ENCODE measurements at places on chromosomes 1 and 21.

DNA sequence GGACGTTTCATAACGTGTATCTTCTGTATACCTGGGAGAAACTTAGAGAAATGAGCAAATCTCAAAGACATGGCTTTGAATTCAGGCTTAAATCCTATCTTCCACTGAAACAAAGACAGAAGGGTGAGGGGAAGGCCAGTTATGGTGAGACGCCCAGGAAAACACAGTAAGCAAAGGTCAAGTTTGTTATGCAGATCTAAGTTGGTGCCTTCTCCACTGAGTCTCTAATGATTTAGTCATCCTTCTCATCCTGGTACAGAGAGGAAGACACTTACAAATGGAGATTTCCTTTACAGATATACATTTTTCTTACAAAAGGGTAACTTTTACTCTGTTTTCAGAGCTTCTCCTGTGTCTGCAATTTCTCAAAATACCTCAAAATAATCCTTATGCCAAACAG, 64.4 kb downstream of the MAP3K7CL start:
- DNase-seq: no peak

GRCh38 chr21:44874240-44874496, 678 bp upstream of the PTTG1IP start:
- no peak for DNase-seq

DNA sequence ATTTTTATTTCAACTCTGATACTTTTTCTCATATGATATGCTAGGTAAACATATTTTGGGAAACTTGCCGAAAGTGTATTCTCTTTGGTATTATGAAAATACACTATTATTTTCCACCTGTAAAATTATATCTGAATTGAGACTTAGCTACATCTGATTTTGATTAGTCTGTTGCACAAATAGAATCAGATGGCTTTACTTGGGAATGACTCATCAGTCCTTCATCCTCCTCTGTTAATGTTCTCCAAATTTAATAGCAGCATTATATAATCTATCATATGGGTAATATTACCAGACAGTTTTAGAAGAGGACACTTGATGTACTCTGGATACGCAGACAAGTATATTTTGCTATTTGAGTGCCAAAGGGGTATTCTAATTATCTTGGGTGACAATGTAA, 245.3 kb downstream of the CTH start:
- no peak for DNase-seq

DNA sequence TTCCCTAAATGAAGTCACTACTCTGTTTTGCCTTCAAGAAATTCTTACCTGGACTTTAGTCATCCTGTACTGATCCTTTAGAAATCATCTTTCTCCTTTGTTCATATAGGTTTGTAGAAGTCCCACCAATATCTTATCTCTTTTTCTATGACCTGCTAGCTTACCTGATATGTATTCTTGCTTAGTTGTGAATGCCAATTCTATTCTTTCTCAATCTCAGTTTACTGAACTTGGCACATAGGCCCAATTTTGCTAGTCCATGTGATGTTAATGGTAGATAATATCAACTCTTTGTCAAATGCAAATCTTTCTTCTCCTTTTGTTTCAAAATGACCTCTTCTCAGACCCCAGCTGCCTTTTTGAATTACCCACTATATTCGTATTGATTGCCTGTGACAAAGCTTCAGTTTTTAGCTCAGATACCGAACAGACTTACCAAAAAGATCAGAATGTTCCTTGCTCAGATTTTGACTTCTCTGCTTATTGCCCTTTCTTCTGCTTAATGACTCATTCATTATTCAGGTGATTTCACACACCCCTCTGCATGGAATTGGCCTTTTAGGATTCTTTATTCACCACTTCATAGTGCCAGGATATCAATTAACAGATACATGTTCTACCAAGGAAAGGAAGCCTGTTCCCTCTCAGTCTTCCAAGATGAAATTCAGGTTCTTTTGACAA, 20.6 kb downstream of the IPO9 start:
- DNase-seq: no peak

- DNase-seq: no peak
Observed at GRCh38 chr21:42849759-42850412, 29.5 kb downstream of the WDR4 start.

GRCh38 chr1:39398278-39399021, 93.0 kb upstream of the BMP8A start:
- no peak for DNase-seq

GRCh38 chr1:20184481-20184900, 1.4 kb upstream of the UBXN10 start:
- no peak for DNase-seq

GRCh38 chr1:61441723-61442262, 283.1 kb downstream of the TM2D1 start:
- DNase-seq: no peak

DNA sequence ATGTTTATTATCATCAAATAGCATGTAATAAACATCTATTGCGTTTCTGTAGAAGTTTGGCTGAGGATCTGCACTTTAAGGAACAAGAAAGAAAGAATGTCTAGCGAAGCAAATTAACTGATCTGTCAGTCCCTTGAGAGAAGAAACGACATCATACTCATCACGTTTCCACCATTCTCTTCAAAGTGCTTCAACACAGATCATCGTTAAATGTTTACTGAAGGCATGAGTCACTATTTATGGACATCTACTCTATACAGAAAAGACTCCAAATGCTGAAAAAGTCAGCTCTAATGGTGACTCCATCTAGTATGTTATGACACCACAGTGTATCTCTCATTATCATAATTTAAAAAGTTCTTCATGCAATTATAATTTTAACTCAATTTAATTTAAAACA, 369.1 kb downstream of the RGS7 start:
- DNase-seq: no peak

Data from hematopoietic multipotent progenitor cell treated with erythropoietin and hydrocortisone succinate and interleukin-3 and kit ligand, for 15 days (in vitro differentiated cells).